ENCODE measurements at places on chromosomes 6 and 20. TPM values are rescaled to one million over a fixed set of nuclear protein-coding genes. Genes with fewer than 3 reads are reported as not detected.

- DNase-seq = no peak
These were observed 6.3 kb upstream of the GABRR2 start for GRCh38 chr6:89321131-89321970.

GRCh38 chr20:14707865-14708596 is 370.6 kb upstream of the FLRT3 start:
- no peak for DNase-seq

DNA sequence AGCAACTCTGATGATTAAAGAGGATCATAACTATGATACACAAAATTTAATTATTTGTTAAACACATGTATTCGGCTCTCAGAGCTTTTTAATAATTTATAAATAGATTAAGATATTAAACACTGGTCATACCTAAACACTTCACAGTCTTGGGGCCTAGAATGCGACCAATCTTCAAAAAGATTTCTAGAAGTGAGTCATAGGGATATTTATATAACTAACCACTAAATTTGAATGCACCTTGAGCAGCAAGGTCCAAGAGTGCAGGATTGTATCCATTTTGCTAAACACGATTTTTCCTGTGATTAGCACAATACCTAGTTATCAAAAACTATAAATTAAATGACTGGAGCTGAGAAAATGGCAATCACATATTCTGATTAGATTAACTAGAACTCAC is 709.3 kb downstream of the EPHA7 start:
- DNase-seq = no peak

- no peak for DNase-seq
These were observed 703.8 kb downstream of the RFPL4B start for GRCh38 chr6:113050979-113051378.

GRCh38 chr20:63387917-63388316 is 26.8 kb upstream of the CHRNA4 start:
- DNase-seq = no peak

- no peak for DNase-seq
These were observed 52.2 kb downstream of the ZMYND8 start for GRCh38 chr20:47304287-47304686.

DNA sequence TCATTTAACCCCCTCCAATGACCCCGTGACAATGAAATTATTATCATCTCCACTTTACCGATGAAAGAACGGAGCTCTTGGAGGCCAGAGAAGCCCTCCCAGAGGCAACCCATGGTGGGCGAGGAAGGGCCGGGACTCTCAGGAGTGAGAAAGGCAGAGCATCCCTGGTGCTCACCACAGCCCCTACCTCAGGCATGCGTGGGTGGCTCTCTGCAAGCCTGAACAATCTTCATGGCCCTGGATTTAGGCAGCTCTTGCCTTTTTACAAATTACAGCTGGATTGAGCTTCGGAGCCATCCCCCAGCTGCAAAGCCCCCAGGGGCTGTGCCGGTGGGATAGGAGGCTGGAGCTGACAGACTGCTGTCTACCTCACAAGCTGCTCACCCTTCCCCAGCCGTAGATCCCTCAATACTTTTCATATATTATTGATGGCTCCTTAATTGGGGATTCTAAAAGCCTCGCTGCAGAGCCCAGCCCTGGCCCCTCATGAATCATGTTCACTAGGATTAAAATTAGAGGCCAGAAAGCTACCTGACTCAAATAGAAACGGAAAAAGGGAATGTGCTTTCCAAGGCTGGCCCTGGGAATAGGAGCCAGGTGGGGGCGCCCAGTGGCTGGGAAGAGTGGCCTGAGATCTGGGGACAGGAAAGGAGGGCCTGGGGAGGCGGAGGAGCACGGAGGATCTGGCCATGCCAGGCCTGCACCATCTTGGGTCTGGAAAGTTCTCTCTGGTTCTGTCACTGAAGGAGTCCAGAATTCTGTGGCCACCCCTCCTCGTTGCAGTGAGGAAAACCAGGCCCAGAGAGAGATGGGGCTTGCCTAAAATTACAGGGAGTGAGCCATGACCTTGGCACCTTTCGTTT is 29.1 kb downstream of the CPNE5 start:
- DNase-seq = no peak

DNA sequence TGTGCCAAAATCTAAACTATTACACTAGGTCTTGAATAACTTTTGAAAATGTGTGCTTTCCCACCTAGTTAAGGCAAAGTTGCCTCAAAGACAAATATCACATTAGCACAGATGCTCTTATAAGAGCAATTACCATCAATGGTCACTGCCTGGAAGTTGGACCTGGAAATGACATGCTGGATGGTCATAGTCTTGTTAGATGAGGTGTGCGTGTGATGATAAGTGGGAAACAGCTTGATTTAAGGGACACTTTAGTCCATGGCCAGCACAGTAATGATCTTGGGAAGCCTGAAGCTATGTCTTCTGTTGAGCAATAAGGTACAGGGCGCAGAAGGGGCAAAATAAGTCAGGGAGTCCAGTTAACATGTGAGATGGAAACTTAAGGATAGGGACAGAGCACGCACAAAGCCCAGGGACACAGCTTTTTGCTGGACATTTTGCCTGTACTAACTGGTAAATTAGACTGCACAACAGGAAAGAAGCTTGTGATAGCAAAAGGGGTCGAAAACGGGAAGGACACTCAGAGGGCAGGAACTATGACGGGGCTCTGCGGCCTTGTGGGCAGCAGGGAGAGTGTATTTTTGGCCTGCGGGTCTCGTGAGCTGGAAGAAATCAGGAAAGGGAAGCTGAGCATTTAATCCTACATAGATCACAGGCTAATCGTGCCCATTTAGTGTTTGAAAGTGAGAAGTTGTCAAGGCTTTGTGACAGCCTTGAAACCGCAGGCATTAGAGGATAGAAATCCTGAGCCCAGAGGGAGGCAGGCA is 66.7 kb upstream of the BMP2 start:
- no peak for DNase-seq

GRCh38 chr20:17809362-17810061 is 109.7 kb downstream of the BANF2 start:
- DNase-seq = no peak

GRCh38 chr20:63367446-63368055 is 6.4 kb upstream of the CHRNA4 start:
- DNase-seq = no peak

- DNase-seq = no peak
These were observed 412.7 kb downstream of the GRIK2 start for GRCh38 chr6:101806241-101806640.

GRCh38 chr6:40074306-40075055 is 140.2 kb upstream of the MOCS1 start:
- no peak for DNase-seq

GRCh38 chr6:45424451-45424861 is 46.7 kb upstream of the SUPT3H start:
- no peak for DNase-seq

DNA sequence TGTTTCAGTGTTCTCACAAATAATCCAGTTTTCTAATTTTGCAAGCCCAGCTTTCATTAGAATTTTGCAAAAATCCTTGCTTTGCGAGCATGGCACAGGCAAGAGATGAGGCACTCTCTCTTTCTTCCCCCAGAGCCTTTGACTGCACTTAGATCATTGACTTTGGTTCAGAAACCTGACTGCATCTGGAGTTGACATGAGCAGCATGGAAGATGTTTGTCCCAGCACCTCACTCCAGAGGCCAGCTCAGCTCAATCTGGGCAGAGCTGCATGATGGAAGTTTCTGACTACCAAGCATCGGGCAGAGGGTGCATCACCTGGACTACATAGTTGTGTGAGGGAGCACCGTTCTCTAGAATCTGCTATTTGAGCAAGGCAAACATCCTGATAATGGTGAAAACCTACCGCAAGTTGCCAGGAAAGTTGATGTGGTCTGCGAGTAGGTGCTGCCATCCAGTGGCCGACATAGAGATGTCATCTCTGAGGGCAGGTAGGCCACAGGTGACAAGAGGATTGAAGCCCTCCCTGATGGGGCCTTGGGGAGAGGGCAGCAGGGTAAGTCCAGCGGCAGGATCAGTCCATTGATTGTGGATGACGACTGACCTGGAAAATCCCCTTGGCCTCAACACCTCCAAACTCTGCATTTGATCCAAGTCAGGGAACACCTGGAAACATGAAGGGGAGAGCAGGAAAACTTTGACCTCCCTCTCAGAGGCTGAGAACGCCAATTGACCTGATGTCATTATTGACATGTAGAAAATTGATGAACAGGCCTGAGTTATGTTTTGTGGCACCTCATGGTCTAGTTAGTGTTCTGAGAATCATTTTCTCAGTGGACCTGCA is 3.8 kb upstream of the LPA start:
- DNase-seq = no peak

GRCh38 chr20:1754306-1754705 is 96.7 kb upstream of the SIRPG start:
- no peak for DNase-seq

GRCh38 chr6:78089531-78089930 is 436.7 kb downstream of the MEI4 start:
- no peak for DNase-seq

DUSP15 gene
- total RNA-seq = 2.5 TPM

ZBTB12 gene
- 1.7 TPM for total RNA-seq

LHFPL5 gene
- not detected for total RNA-seq

HLA-G gene
- not detected for total RNA-seq

SPDEF gene
- total RNA-seq = not detected

ECT2L gene
- total RNA-seq = not detected

RIMS4 gene
- total RNA-seq = 6.4 TPM

GSTA5 gene
- total RNA-seq = not detected

ZKSCAN3 gene
- 2.9 TPM for total RNA-seq
